ENCODE measurements at places on chromosomes 7 and 10.

GRCh38 chr10:42866115-42866995 is 83.8 kb downstream of the BMS1 start:
- no peak for DNase-seq

DNA sequence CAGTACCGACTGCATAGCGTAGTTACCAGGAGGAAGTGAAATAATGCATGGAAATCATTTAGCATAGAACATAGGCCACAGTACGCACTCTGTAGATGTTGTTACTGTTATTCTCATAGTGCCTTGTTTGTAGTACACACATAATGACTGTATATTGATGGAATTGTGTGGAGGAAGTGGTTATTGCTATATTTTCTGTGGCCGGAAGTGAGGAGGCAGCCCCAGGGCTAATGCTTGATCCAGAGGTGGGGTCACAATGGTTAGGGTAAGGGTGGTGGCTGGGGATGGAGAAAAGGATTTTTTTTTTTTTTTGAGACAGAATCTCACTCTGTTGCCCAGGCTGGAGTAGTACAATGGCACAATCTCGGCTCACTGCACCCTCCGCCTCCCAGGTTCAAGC is 4.5 kb upstream of the MGAM start:
- DNase-seq: no peak

DNA sequence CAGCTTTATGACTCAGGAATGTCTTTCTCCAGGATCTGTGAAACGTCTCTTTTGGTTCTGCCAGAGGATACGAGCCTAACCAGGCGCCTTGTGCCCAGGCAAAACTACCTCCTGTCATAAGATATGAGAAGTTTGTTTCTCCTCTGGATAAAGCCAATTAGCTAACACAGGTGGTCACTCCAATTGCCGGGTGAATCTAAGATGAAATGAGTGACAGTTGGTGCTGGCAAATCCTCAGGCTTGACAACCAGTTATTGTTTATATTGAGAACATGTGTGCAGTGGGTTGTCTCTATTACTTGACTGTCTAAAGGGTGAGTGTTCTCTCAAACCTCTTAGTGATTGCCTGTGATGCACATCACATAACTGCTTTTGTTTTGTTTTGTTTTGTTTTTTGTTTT is 449.1 kb downstream of the XPNPEP1 start:
- DNase-seq: no peak

- DNase-seq: no peak
Measured at GRCh38 chr10:113709221-113709838, 29.6 kb downstream of the CASP7 start.

GRCh38 chr10:106278383-106278782 is 886.1 kb downstream of the SORCS1 start:
- DNase-seq: no peak

DNA sequence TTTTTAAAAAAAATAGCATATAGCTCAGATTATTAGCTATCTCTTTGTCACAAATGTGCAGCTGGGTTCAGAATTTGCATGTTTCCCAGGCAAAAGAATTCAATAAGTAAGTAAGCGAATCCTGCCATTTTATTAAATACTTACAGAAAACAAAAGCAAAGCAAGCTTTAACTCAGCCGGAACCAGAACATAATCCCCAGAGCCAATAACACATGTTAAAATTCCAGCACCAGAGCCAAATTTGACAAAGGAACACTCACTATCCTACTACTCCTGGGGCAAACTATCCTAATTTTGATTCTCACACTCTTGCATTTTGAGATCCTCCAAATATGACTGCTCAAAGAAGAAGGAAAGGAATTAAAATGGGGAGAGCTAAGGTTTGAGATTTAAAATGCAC is 32.6 kb downstream of the LRRTM3 start:
- DNase-seq: no peak

GRCh38 chr10:12481924-12482323 is 132.6 kb downstream of the CAMK1D start:
- no peak for DNase-seq

- no peak for DNase-seq
Measured at GRCh38 chr10:89900554-89900953, 199.2 kb downstream of the KIF20B start.

DNA sequence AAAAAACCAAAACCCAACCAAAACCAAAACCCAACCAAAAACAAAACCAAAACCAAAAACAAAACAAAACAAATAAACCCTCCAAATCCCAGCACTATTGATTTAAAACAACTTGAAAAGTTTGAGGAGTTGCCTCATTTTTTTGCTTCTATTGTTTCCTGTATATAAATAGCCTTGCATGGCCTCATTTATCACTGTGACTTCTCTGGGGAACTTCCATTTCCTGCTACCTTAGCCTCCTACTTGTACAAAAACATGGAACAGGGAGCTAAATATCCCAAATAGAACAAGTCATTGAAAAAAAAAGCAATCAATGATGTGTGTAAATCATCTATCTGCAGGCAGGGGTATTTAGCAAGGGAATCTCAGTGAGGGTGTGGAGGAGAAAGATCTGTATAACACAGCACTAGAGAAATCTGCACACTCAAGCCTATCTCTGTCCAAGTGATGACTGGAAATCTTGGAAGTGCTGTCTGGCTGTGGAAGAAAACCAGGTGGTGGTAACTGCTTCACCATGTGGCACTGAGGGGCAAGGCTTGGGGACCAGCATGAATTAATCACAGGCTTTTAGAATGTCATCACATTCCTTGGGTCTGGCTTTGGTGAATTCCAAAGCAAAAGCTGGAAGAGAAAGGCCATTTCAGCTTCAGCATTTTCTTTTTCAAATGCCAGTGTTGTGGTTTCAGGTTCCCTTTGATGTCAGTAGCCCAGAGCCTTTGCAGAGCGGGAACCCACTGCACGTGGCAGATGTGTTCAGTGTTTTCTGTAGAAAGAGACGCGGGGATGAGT is 349.5 kb upstream of the ZNF32 start:
- no peak for DNase-seq

GRCh38 chr10:27619329-27619728 is 115.2 kb downstream of the RAB18 start:
- DNase-seq: no peak

DNA sequence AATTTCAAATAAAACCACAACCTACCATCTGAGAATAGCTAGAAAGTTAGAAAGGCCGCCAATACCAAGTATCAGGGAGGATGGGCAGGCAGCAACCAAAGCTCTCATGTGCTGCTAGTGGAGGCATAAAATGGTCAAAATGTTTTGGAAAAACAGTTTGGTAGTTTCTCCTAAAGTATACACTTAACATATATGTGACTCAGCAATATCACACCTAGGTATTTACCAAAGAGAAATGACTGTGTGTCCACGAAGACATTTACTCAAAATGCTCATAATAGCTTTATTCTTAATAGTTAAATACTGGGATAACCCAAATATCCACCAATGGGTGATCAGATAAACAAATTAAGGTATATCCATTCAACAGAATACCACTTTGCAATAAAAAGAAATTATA is 14.3 kb downstream of the RHEB start:
- no peak for DNase-seq

- no peak for DNase-seq
Measured at GRCh38 chr7:32062150-32062549, 8.1 kb downstream of the PDE1C start.

DNA sequence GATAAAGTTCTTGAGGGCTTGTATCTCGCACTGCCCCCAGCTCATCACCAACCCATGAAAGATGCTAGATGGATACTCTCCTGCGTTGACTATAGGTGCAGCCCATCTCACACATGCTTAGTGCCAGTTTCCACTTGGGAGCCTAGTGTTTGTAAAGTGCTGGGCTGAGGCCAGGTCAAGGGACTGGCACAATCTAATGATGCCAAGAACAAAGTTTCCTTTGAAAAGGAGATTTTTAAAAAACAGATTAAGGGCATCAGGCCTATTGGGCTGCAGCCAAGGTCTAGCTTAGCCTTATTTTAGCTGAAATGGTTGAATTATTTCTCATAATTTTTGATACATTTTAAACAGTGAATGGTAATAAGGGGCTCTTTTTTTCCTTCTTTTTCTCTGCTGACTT is 259.0 kb downstream of the ADRA2A start:
- no peak for DNase-seq

DNA sequence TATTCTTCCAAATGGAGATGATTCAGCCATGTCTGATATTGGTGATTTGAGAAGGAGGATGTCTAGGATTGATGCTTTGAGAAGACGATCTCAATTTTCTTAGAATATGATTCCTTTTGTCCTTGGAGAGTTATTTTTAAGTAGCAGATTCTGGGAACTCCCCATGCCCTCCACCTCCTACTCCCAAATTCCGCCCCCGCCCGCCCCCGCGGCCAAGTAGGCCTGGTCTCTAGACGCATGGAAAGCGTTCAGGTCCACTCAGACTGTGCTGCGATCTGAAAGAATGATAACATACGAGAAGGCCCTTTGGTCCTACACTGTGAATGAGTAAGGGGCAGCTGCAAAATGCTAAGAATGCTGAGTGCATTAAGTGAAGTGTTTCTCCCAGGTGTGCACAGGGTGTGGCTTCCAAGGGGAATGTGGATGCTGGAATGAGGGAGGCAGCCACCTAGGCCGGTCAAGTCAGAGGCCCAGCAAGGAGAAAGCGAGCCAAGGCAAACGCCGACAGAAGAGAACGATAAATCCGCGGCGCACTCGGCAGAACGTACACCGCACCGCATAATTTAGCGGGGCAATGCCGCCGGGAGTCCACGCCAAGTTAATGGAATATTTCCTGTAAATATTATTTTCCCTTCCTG is 142.3 kb downstream of the PRPF18 start:
- DNase-seq: no peak

All from cerebellar nuclear complex (tissue), 1 donor.